ENCODE measurements at places on chromosomes 13 and 19.

- DNase-seq = no peak
- no peaks in the 10 kb centered on the region for H3K27me3 ChIP-seq
- no peak overlapping the region for H3K4me3 ChIP-seq
- no peaks in the 10 kb centered on the region for H3K36me3 ChIP-seq
These were observed 5.7 kb downstream of the DHPS start for GRCh38 chr19:12675940-12676339.

DNA sequence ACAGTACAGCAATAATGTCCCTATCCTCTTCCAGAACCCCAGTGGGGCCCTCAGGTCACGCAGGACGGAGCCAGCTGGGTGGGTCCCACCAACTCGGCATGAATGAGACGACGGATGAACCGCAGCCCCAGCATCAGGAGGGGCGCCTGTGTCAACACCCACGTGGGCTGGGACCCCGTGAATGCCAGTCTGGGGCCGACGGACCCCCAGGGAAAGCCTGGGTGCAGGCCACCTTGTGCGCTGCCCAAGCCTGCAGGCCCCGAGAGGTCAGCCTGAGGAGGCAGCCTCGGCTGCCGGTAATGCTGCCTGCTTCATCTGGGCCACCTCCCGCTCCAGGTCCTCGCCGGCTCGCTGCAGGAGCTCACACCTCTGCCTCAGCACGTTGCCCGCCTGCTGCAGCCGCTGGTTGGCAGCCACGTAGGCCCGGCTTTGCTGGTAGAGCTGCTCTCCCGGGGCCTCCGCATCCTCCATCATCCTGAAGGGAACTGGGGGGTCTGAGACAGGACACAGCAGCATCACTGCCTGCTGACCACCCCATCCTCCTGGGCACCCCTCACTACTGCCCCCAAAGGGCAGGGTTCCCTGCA lies 4.2 kb downstream of the C19orf25 start:
- peaks cover 4% of the 10 kb centered on the region for H3K4me1 ChIP-seq
- H3K4me3 ChIP-seq = no peak overlapping the region
- no peak overlapping the region for H3K27ac ChIP-seq
- no peaks in the 10 kb centered on the region for H3K36me3 ChIP-seq
- H3K27me3 ChIP-seq = peaks cover 16% of the 10 kb centered on the region

- H3K4me3 ChIP-seq = no peak overlapping the region
- no peak for DNase-seq
- H3K4me1 ChIP-seq = no peaks in the 10 kb centered on the region
- no peak overlapping the region for H3K27ac ChIP-seq
- H3K36me3 ChIP-seq = no peaks in the 10 kb centered on the region
- H3K27me3 ChIP-seq = no peaks in the 10 kb centered on the region
These were observed 21.9 kb upstream of the UQCR11 start for GRCh38 chr19:1627194-1627593.

DNA sequence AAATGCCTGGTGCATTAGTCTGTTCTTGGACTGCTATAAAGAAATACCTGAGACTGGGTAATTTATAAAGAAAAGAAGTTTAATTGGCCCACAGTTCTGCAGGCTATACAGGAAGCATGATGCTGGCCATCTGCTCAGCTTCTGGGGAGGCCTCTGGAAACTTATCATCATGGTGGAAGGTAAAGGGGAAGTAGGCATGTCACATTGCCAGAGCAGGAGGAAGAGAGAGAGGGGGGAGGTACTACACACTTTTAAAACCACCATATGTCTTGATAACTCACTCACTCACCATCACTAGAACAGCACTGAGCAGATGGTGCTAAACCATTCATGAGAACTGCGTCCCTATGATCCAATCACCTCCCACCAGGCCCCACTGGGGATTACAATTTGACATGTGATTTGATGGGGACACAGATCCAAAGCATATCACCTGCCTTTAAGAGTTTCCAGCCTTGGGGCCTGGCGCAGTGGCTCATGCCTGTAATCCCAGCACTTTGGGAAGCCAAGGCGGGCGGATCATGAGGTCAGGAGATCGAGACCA lies 219.0 kb downstream of the KATNAL1 start:
- no peak overlapping the region for H3K4me3 ChIP-seq
- no peaks in the 10 kb centered on the region for H3K27me3 ChIP-seq
- no peak overlapping the region for H3K27ac ChIP-seq
- no peak for DNase-seq
- no peaks in the 10 kb centered on the region for H3K36me3 ChIP-seq
